ENCODE measurements at places on chromosomes 12 and 14. TPM values are rescaled to one million over a fixed set of nuclear protein-coding genes. Genes with fewer than 3 reads are reported as not detected.
A peak's percentile ranks its signal among the peaks of the same experiment; 100 is the strongest.

The HOXC12 gene
- not detected for total RNA-seq

GRCh38 chr12:122844366-122844971 lies 9.2 kb downstream of the HIP1R start:
- no peak for DNase-seq
- H3K4me3 ChIP-seq, result no peak overlapping the region
- H3K4me1 ChIP-seq, result peaks cover 19% of the 10 kb centered on the region
- no peak overlapping the region for H3K27ac ChIP-seq

The FGF23 gene
- 0.42 TPM for total RNA-seq

DNA sequence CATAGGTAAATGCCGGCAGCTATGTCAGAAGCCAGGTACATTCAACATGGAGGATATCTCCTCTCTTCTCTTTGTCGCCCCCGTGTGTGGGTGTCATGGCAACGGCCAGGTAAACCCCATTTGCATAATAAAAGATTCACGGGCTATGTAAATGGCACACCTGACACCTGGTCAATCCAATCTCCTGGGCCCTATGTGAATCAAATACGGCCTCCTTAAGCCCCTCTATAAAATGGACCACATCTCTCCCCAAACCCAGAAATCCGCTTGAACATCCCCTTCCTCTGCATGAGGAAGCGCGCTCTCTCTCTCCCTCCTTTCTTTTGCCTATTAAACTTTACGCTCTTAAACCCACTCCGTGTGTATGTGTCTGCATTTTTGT lies 363.7 kb downstream of the SOX5 start:
- peak; percentile 80 for DNase-seq
- H3K27ac ChIP-seq, result peak overlapping the region; percentile 76

GRCh38 chr12:117155278-117156060 lies 34.8 kb downstream of the FBXO21 start:
- DNase-seq, result peak; percentile 99
- peaks cover 47% of the 10 kb centered on the region for H3K36me3 ChIP-seq
- no peak overlapping the region for H3K27ac ChIP-seq
- no peaks in the 10 kb centered on the region for H3K27me3 ChIP-seq

The OR9K2 gene
- total RNA-seq, result not detected

The HRK gene
- 2.7 TPM for total RNA-seq

The SLC6A13 gene
- total RNA-seq, result not detected

DNA sequence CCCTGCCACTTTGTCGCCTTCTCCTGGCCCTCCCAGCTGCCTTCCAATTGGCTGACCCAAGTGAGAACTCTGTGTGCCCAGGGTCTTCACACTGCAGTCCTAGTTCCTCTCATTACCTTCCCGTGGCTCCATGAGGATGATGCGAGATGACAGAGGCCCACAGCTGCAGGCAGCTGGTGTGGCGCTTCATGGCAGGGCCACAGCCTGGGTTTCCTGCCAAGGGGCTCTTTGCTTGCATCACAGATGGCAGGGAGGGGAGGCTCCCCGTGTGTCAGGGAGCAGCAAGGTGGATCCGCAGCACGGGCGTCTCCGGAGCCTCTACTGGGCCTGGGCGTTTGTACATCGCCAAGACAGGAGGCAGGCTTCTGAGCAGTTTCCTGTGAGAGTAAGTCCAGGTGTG lies 28.9 kb downstream of the DEGS2 start:
- no peak overlapping the region for H3K27ac ChIP-seq
- no peaks in the 10 kb centered on the region for H3K27me3 ChIP-seq
- no peaks in the 10 kb centered on the region for H3K36me3 ChIP-seq
- no peaks in the 10 kb centered on the region for H3K4me1 ChIP-seq
- no peak for DNase-seq

The TBC1D30 gene
- total RNA-seq, result 5.7 TPM

The SRGAP1 gene
- total RNA-seq, result 5.5 TPM

The SMCO2 gene
- 0.80 TPM for total RNA-seq

GRCh38 chr12:3380200-3381043 lies 110.6 kb upstream of the PRMT8 start:
- H3K36me3 ChIP-seq, result no peaks in the 10 kb centered on the region
- H3K27me3 ChIP-seq, result no peaks in the 10 kb centered on the region
- H3K4me3 ChIP-seq, result no peak overlapping the region
- DNase-seq, result peak; percentile 35
- H3K4me1 ChIP-seq, result no peaks in the 10 kb centered on the region

GRCh38 chr12:48446161-48446776 lies 26.1 kb upstream of the ANP32D start:
- no peak for DNase-seq
- H3K27me3 ChIP-seq, result no peaks in the 10 kb centered on the region
- H3K27ac ChIP-seq, result no peak overlapping the region
- H3K4me3 ChIP-seq, result no peak overlapping the region

- no peaks in the 10 kb centered on the region for H3K36me3 ChIP-seq
- no peak overlapping the region for H3K4me3 ChIP-seq
- H3K27ac ChIP-seq, result no peak overlapping the region
- no peak for DNase-seq
Measured at GRCh38 chr14:66444271-66444927, 41.8 kb upstream of the CCDC196 start.

GRCh38 chr12:75196865-75197264 lies 12.8 kb downstream of the KCNC2 start:
- no peaks in the 10 kb centered on the region for H3K27me3 ChIP-seq
- H3K4me3 ChIP-seq, result no peak overlapping the region
- no peak for DNase-seq
- no peaks in the 10 kb centered on the region for H3K4me1 ChIP-seq
- no peak overlapping the region for H3K27ac ChIP-seq

DNA sequence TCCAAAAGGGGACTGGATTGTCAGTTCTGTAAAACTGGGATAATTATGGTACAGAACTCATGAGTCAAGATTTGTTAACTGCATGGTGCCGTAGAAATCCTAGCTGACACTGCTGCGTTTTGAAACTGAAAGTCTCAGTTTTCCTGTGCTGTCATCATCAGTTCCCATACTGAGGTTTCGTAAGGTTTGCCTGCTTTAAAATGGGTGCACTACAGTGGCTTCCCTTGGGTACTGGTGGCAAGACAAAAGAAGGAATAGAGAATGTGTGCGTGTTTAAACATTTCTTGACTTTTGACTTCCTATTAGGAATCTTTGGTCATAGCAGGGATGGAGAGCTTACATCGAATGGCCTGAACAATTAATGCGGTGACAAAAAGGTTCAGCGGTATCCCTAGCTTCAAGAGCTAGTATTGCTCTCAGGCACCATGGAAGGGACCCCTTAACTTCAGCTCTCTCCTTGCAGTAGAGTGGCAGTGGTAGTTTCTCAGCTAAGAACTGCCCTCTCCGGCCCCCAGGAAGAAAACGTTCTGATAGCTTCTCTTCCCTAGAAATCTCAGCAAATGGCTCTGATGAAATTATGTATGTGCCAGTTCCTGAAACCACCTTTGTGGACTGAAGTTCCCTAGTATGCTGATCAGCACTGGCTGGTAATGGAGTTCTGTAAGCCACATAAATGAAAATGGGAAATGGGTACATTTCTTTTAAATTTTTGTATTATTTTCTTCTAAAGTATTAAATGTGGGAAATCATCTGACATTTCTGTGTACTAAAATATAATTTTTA lies 28.9 kb downstream of the ANO6 start:
- H3K4me3 ChIP-seq, result no peak overlapping the region
- DNase-seq, result no peak
- no peaks in the 10 kb centered on the region for H3K4me1 ChIP-seq
- no peak overlapping the region for H3K27ac ChIP-seq
- H3K36me3 ChIP-seq, result no peaks in the 10 kb centered on the region
- no peaks in the 10 kb centered on the region for H3K27me3 ChIP-seq

- H3K4me3 ChIP-seq, result no peak overlapping the region
- DNase-seq, result no peak
- H3K27ac ChIP-seq, result no peak overlapping the region
Measured at GRCh38 chr12:57341275-57341990, 89.4 kb downstream of the R3HDM2 start.

GRCh38 chr12:47980779-47981495 lies 17.5 kb downstream of the TMEM106C start:
- no peaks in the 10 kb centered on the region for H3K36me3 ChIP-seq
- no peak overlapping the region for H3K4me3 ChIP-seq
- no peaks in the 10 kb centered on the region for H3K27me3 ChIP-seq

DNA sequence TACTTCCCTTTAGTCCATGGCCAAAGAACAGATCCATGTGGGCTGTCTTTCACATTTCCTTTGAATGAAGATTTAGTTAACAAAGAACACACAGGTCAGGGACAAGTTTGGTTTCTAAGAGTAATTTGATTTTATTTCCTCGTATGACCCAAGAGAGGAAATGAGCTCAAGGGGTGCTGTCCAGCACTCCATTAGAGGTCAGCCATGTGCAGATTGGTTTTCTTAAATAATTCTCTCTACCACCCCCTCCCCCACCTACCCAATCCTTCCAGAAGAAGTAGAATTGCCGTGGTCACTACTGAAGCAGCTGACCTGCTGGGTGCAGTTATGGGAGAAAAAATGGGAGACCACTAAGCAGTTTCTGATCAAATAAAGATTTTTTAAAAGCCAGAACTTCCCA lies 13.9 kb upstream of the OAS1 start:
- H3K4me3 ChIP-seq, result no peak overlapping the region
- H3K27me3 ChIP-seq, result no peaks in the 10 kb centered on the region
- no peaks in the 10 kb centered on the region for H3K4me1 ChIP-seq
- H3K36me3 ChIP-seq, result no peaks in the 10 kb centered on the region

The NRL gene
- total RNA-seq, result 1.1 TPM

DNA sequence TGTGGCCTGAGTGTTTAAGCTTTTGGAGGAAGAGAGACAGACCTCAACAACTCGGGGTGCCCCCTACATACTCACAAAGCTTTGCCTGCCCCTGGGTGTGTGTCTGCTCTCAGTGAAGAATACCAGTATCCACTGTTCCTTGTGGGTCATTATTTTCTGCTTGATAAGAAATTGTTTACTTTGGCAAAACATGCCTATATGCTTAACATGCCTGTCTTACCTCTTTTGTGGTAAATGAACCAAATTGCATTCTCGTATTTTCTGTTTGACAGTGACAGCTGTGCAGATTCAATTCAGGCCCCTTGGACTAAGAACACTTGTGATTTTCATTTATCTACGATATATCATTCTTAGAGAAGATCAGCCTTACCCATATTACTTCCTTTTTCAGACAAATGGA lies 50.6 kb upstream of the REP15 start:
- H3K4me3 ChIP-seq, result no peak overlapping the region
- H3K4me1 ChIP-seq, result no peaks in the 10 kb centered on the region
- no peaks in the 10 kb centered on the region for H3K27me3 ChIP-seq
- no peaks in the 10 kb centered on the region for H3K36me3 ChIP-seq

GRCh38 chr12:12405882-12406281 lies 49.0 kb downstream of the BORCS5 start:
- no peak overlapping the region for H3K4me3 ChIP-seq
- DNase-seq, result no peak
- H3K27ac ChIP-seq, result no peak overlapping the region
- H3K4me1 ChIP-seq, result no peaks in the 10 kb centered on the region

The OR6C2 gene
- not detected for total RNA-seq

The RASAL1 gene
- 6.4 TPM for total RNA-seq

- DNase-seq, result no peak
- no peak overlapping the region for H3K4me3 ChIP-seq
- peaks cover 17% of the 10 kb centered on the region for H3K27me3 ChIP-seq
Measured at GRCh38 chr12:131833288-131833895, 5.2 kb downstream of the MMP17 start.

The KRT6A gene
- total RNA-seq, result not detected

The SLC17A8 gene
- total RNA-seq, result 0.11 TPM

The METTL3 gene
- total RNA-seq, result 103 TPM

DNA sequence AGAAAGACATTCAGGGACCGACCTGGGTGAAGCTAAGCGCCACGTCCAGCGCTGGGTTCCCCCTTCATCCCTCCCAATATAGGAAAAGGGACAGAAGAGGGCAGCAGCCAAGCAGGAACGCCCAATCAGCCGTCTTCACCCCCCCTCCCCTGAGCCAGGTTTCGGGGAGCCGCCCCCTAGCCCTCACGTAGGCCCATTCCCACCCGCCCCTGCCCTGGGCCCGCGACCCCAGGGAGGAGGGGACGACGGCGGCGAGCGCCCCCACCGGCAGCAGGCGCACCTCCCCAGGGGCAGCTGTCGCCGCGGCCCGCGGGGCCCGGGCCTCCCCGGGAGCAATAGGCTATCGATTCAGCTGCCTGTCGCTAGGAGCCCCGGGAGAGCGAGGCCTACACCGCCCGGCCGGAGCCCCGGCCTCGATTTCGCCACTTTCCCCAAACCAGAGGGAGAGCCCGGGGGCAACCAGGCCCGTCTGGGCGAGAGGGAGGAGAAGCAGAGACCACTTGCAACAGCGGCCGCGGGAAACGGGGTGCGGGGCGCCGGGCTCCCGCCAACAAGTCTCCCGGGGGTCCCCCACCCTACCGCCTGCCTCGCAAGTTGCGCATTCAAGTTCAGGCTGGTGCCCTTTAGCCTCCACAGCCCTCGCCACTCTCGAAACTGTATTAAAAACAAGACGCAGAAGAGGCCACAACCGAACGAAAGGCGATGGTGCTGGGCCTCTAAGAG lies 1.3 kb downstream of the DCAF5 start:
- DNase-seq, result peak; percentile 78
- no peaks in the 10 kb centered on the region for H3K36me3 ChIP-seq
- peak overlapping the region; percentile 62 for H3K4me3 ChIP-seq
- no peaks in the 10 kb centered on the region for H3K27me3 ChIP-seq

DNA sequence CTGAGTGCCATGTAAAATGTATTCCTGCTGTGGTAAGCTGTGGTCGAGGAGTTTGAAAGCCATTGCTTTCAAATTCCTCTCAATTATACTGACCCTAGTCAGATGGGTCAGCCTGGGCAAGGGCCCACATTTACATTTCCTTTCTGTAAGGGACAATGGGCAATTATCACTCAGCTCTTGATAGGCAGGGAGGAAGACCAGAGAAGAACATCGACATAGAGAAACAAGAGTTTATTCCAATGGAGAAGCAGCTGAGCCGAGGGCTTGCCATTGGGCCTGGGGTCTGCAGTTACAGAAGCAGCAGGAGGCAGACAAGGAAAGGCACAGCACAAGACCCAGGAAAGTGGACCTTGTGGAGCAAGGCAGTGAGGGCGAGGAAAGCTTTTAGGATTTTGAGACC lies 9.7 kb downstream of the NRIP2 start:
- H3K36me3 ChIP-seq, result peaks cover 26% of the 10 kb centered on the region
- H3K4me1 ChIP-seq, result peaks cover 9% of the 10 kb centered on the region
- H3K4me3 ChIP-seq, result no peak overlapping the region
- no peaks in the 10 kb centered on the region for H3K27me3 ChIP-seq

The ARHGAP9 gene
- total RNA-seq, result 2.3 TPM

DNA sequence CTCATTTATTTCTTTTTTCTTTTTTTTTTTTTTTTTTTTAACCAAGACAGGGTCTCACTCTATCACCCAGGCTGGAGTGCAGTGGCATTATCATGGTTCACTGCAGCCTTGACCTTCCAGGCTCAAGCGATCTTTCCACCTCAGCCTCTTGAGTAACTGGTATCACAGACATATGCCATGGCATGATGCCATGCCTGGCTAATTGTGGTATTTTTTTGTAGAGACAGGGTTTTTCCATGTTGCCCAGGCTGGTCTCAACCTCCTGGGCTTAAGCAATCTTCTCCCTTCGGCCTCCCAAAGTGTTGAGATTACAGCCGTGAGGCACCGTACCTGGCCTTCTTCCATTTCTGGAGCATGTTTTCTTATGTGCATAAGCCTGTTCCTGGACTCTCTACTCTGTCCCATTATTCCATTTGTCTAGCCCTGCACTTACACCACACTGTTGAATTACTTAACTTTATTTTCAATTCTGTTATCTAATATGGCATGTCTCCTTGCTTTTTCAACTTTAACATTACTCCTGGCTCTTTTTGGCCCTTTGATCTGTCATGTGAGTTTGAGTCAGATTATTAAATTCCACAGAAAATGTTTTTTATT lies 47.9 kb upstream of the PTGDR start:
- no peak for DNase-seq
- H3K27ac ChIP-seq, result no peak overlapping the region
- H3K4me1 ChIP-seq, result no peaks in the 10 kb centered on the region
- H3K36me3 ChIP-seq, result no peaks in the 10 kb centered on the region
